ENCODE measurements at places on chromosomes 16 and 17.

DNA sequence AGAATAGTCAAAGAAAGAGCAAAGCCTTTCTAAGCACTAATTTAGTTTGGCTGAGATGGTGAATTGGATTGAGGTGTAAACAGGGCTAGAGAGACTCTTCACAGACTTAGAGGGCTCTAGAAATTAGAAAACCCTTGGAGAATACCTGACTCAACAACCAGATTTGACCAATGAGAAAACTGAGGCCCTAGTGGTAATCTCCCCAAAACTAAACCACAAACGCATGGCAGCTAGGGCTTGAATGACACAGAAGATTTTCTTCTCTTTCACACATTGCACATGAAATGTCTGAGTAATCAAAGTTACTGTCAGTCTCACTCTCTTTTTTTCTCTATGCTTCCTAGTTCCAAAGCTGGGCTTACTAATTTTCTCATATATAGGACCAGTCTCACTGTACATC is 314.5 kb upstream of the KCNJ16 start:
- no peak for DNase-seq

- no peak for DNase-seq
Measured at GRCh38 chr16:79912592-79913310, 312.2 kb upstream of the MAF start.

DNA sequence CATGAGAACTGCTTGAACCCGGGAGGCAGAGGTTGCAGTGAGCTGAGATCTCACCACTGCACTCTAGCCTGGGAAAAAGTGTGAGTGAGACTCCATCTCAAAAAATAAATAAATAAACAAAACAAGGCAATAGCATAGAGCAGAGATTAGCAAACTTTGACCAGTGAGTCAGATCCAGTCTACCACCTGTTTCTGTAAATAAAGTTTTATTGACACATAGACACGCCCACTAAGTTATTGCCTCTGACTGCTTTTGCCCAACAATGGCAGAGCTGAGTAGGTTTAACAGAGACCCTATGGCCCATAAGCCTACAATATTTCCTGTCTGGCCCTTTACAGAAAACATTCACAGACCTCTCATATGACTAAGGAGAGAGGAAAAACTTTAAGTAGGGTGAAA is 44.3 kb downstream of the XYLT1 start:
- DNase-seq = no peak

GRCh38 chr17:40150276-40150675 is 9.9 kb downstream of the CASC3 start:
- DNase-seq = no peak

GRCh38 chr16:46822270-46822669 is 8.7 kb downstream of the C16orf87 start:
- DNase-seq = no peak

DNA sequence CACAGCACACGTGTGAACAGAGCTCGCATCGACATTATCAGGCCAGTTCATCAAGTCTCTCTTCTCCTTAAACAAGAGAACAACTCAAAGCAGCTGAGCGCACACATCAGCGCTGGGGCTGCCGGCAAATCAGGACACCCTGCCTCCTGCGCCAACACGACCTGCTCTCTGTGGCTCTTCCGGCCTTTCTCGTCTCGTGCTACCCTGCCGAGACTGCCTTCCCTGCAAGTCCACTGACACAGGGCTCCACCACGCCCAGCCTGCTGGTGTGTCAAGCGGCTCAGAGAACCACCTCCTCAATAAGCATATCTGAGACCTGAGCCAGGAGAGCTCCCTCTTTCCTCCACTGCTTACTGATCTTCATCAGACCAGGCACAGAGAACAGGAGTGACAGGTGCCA is 96.9 kb downstream of the ZNF778 start:
- no peak for DNase-seq

- DNase-seq = no peak
Measured at GRCh38 chr17:35727635-35728034, 3.8 kb upstream of the RASL10B start.

DNA sequence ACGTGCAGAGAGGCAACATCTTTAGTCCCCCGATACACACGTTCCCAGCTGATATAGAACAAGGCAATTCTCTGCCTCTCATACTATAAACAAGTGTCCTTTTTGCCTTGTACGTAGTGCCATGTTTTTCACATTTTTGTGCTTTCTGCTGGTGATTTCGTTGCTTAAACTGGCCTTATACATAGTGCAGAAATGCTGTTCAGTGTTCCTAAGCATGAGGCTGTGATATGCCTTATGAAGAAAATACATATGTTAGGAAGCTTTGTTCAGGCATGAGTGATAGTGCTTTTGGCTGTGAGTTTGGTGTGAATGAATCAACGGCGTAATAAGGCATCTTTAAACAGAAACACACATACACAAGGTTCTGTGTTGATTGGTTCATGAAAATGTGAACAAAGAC is 77.2 kb downstream of the KATNIP start:
- no peak for DNase-seq

DNA sequence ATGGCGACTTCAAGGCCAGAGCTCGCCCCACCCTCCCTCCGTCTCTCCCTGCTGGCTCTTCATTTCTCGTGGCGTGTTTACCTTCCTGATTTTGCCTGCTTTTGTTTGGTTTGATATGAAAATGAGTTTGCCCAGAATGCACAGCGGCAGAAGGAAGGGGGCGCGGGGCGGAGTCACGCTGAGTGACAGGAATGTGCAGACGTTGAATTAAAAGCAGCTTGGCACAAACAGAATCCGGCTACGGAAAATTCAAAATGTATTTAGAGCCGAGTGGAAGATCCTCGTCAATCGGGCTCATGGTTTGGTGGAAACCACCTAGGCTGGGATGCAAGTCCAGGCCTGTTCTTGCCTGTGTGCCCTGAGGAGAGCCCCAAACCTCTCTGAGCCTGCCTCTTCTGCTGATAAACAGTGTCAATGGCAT is 102.7 kb downstream of the SDK2 start:
- DNase-seq = no peak

- DNase-seq = no peak
Measured at GRCh38 chr17:11493936-11494335, 104.3 kb upstream of the DNAH9 start.

DNA sequence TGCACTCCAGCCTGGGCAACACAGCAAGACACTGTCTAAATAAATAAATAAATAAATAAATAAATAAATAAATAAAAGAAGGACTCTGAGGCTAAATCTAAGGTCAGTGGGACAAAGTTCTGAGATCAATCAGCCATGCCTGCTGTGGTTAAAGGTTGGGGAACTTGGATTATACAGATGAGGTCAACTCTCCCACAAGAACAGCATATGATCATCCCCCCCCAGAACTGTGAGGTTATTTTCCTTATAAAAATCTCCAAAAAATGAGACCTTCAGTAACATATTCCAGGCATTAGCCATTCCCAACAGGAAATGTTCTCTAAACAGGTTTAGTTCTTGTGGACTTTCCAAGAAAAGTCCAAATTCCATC is 90.3 kb downstream of the C16orf95 start:
- DNase-seq = no peak

DNA sequence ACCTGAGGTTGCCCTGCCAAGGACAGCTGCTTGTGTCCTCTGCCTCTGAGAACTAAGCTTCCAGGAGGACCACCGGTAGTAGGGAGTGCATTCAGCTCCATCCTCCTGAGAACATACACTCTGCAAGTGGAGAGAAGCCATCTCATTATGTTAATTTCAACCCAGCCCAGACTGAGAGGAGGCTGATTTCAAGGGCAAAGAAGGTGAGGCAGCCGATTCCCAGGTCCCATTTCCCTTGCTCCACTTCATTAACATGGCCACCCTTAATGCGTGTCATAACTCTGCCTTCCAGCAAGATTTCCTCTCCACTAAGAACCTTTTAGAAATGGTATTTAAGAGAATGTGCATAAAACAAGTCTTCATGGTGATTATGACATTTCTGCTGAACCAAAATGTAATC is 72.5 kb downstream of the CDH13 start:
- DNase-seq = no peak

DNA sequence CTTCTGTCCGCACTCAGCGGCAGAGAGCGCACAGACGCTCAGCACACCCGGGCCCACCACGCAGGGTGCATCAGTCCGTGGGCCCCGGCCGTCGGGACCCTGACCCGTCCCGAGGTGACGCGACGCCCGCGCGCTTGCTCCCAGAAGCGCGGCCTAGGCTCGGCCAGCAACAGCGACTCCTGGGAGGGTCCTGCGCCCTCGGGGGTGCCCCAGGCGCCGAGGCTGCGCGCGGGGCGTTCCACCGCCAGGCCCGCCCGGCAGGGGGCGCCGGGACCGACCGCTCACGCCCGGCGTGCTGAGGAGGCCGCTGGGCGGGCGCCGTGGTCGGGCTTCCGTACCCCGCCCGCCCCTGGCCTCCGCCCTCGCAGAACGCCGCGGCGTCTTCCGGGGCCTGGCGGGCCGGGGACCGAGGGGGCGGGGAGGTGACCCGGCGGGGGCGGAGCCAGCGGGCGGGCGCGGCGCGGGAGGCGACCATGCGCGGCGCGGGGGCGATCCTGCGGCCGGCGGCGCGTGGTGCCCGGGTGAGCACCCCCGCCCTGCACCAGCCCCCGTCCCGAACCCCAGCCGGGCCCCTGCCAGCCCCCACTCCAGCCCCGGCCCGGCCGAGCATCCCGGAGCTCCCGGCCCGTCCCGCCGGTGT is at the start of gene CISD3:
Gene CISD3 (plus strand): TSS at position 456 of the 640 bp plus-strand sequence. CDS start 18 bp downstream, at position 474.
- DNase-seq = no peak

DNA sequence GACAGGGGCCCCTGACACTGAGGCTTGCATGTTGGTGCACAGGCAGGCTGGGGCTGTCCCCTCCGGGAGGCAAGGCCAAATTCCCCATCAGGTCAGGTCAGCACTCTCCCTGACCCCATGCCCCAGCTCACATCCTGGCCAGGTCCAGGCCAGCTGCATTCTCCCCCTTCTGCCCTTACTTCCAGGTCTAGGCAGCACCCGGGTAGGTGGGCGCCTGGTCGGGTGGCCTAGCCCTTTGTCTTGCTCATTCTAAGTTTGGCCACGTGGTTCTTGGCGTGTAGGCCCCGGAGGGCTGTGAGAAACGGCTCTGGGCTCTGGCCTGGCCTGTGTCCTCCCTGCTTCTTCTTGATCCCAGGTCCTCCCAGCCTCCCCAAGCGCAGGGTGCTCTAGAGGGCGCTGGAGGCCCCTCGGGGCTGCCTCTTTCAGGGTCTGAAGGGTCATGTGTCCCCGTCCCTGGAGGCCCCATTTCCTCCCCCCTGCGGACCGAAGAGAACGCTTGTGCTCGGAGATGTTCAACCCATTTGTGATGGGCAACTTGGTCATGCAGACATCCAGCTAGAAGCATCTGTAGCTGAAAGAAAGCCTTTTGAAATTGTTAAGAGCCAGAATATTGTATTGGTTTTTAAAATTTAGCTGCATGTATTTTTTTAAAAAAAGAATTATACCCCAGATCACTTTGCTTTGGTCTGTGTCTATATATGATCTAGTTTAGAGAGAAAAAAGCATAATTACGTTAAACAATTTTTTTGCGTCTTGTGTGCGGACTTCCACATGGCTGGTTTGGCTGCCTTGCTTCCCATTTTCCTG is 6.7 kb downstream of the BAHCC1 start:
- no peak for DNase-seq
